ENCODE measurements at places on chromosomes 6 and 20. TPM values are rescaled to one million over a fixed set of nuclear protein-coding genes. Genes with fewer than 3 reads are reported as not detected.

Gene CST2
- not detected for total RNA-seq

Gene COL9A1
- total RNA-seq = not detected

Gene NRSN1
- total RNA-seq = not detected

Gene SCUBE3
- total RNA-seq = 1.8 TPM

Gene RHAG
- not detected for total RNA-seq

Gene C6orf58
- not detected for total RNA-seq

Gene FAM83C
- not detected for total RNA-seq

Gene PEX3
- 20.6 TPM for total RNA-seq

Gene AHI1
- 33.4 TPM for total RNA-seq

Gene SALL4
- 0.36 TPM for total RNA-seq

Measured in fibroblast of the aortic adventitia (primary cell).